ENCODE measurements at places on chromosomes 13 and 19. TPM values are rescaled to one million over a fixed set of nuclear protein-coding genes. Genes with fewer than 3 reads are reported as not detected.

DNA sequence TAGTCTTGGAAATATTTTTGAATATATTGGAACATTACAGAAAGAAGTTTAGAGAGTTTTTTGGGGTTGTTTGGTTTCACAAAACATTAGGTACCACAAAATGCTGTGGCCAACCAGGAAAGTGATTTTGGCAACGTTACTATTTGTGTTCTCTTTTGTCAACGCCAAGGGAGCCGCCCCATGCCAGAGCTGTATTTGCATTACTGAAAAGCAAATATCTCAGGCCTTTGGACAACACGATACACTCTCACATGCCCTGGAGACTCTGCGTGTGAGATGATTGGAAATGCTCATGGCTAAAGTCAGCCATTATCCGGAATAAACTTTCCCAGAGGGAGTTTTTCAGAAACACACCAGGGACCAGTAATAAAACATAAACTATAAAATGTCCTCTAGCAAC is 324.6 kb downstream of the SHISA2 start:
- H3K4me1 ChIP-seq, result no peaks in the 10 kb centered on the region
- no peak overlapping the region for H3K27ac ChIP-seq
- no peaks in the 10 kb centered on the region for H3K36me3 ChIP-seq
- no peaks in the 10 kb centered on the region for H3K27me3 ChIP-seq
- no peak overlapping the region for H3K4me3 ChIP-seq
- DNase-seq, result no peak

GRCh38 chr13:38781539-38781938 is 94.7 kb downstream of the FREM2 start:
- no peak overlapping the region for H3K4me3 ChIP-seq
- H3K27me3 ChIP-seq, result no peaks in the 10 kb centered on the region
- H3K36me3 ChIP-seq, result no peaks in the 10 kb centered on the region

DNA sequence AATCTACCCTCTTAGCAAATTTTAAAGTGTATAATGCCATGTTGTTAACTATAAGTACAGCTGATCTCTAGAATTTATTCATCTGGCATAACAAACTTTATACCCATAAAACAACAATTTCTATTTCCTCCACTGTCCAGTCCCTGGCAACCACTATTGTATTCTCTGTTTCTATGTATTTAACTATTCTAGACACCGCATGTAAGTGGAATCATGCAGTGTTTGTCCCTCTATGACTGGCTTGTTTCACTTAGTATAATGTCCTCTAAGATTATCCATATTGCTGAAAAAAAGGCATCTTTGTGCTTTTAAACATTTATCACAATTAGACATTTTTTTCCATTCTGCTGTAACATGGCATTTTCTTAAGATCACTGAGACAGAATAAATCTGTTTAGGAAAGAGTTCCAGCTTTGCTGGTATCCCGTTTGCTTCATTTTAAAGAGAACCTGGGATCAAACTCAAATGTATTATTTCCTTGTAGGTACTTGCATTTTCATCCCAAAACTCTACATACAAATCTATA is 1191.0 kb downstream of the SLITRK5 start:
- no peak for DNase-seq
- no peak overlapping the region for H3K27ac ChIP-seq
- no peak overlapping the region for H3K4me3 ChIP-seq
- H3K4me1 ChIP-seq, result no peaks in the 10 kb centered on the region
- H3K27me3 ChIP-seq, result no peaks in the 10 kb centered on the region

- no peak within 1 kb of the TSS for H3K4me3 ChIP-seq
- DNase-seq, result no peak
- no peaks in the 10 kb centered on the region for H3K27me3 ChIP-seq
- no peak within 1 kb of the TSS for H3K27ac ChIP-seq
- H3K36me3 ChIP-seq, result no peaks in the 10 kb centered on the region
Measured at GRCh38 chr19:15640294-15640903, at the start of gene CYP4F3. Gene CYP4F3, plus strand, starts transcription at chr19:15640897. Its CDS starts 519 bp downstream, at chr19:15641416.

DNA sequence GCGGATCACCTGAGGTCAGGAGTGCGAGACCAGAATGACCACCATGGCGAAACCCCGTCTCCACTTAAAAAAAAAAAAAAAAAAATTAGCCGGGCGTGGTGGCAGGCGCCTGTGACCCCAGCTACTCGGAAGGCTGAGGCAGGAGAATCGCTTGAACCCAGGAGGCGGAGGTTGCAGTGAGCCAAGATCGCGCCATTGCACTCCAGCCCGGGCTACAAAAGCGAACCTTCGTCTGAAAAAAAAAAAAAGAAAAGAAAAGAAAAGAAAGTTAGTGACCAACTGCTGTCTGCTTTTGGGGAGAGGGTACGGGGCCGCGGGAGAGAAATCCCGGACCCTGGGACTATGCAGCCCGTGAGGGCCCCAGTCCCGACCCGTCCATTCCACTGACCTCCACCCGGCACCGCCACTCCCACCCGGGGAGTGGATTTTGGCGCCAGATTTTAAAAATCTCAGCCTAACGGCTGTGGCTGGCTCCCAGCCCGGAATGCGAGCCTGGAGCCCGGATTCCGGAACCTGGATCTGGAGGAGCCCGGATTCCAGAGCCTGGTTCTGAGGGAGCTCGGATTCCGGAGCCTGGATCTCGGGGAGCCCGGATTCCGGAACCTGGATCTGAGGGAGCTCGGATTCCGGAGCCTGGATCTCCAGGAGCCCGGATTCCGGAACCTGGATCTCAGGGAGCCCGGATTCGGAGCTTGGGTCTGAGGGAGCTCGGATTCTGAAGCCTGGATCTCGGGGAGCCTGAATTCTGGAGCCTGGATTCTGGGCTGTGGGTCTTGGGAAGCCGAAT is 6.1 kb upstream of the LMNB2 start:
- H3K4me1 ChIP-seq, result no peaks in the 10 kb centered on the region
- H3K36me3 ChIP-seq, result no peaks in the 10 kb centered on the region
- peak overlapping the region; percentile 35 for H3K27ac ChIP-seq
- peak; percentile 38 for DNase-seq

DNA sequence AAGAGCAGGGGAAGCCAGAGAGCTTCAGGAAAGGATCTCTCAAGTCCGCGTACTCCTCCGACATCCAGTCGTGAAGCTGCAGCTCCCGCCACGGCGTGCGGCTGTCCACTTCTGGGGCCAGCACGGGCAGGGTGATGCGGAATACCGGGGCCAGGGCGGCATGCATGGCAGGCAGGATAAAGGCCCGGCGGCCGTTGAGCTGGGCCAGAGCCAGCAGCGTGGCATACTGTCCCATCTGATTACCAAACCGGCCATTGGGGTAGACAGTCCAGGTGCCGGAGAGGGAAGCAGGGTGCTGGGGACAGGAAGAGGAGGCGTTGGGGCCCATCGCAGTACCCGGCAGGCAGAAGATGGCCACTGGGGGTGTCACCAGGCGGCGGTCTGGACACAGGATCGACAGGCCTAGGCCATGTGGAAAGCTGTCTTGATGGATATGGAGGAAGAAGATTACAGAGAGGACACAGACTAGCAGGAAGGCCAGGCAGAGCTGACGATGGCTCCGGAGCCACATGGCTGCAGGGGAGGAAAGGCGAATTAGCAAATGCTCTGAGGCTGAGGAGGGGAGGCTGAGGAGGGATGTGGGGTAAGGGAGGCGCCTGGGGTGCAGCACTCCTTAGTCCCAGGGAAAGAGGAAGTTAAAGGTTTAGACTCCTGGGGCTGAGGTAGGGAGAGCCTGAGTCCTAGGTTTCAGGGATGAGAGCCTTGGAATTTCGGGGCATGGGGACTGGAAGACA is 1.5 kb downstream of the FUT1 start:
- DNase-seq, result no peak
- peak overlapping the region; percentile 38 for H3K27ac ChIP-seq
- no peak overlapping the region for H3K4me3 ChIP-seq
- no peaks in the 10 kb centered on the region for H3K36me3 ChIP-seq

The EPS8L1 gene
- total RNA-seq, result 2.3 TPM

The ADGRE1 gene
- 0.33 TPM for total RNA-seq

- no peaks in the 10 kb centered on the region for H3K4me1 ChIP-seq
- H3K27ac ChIP-seq, result no peak overlapping the region
- no peaks in the 10 kb centered on the region for H3K27me3 ChIP-seq
- no peaks in the 10 kb centered on the region for H3K36me3 ChIP-seq
Measured at GRCh38 chr13:102192858-102193257, 209.0 kb downstream of the FGF14 start.

The GIPC3 gene
- total RNA-seq, result 1.1 TPM

The NLRP11 gene
- total RNA-seq, result not detected

The TGDS gene
- 4.8 TPM for total RNA-seq
